ENCODE measurements at places on chromosomes 13 and 19. TPM values are rescaled to one million over a fixed set of nuclear protein-coding genes. Genes with fewer than 3 reads are reported as not detected.

GRCh38 chr13:23684647-23685046 lies 114.4 kb downstream of the TNFRSF19 start:
- no peak for DNase-seq

PLIN5 gene
- 4.5 TPM for total RNA-seq

NLRP4 gene
- total RNA-seq = not detected

KISS1R gene
- not detected for total RNA-seq

ZNF559 gene
- 7.8 TPM for total RNA-seq

DNA sequence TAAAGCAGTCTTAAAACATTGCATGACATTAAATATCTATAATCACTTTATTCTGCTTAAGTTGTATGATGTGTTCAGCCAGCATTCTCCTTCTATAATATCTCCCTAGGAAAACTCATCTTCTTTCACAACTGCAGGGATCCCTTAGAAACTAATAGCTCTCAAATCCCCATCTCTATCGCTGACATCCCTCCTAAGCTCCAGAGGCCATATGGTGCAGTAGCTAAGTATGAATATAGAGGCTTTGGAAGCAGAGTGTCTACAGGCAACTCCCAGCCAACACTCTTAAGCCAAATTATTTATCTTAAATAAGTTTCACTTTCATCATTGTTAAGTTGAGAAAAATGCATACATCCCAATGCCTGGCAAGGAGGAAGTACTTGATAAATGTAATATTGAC lies 349.5 kb upstream of the MIR17HG start:
- no peak for DNase-seq

ICAM5 gene
- total RNA-seq = 0.73 TPM

GRCh38 chr13:108056278-108056677 lies 159.1 kb downstream of the LIG4 start:
- DNase-seq = no peak

GRCh38 chr13:112643759-112644459 lies 45.9 kb upstream of the ATP11A start:
- DNase-seq = no peak

DNA sequence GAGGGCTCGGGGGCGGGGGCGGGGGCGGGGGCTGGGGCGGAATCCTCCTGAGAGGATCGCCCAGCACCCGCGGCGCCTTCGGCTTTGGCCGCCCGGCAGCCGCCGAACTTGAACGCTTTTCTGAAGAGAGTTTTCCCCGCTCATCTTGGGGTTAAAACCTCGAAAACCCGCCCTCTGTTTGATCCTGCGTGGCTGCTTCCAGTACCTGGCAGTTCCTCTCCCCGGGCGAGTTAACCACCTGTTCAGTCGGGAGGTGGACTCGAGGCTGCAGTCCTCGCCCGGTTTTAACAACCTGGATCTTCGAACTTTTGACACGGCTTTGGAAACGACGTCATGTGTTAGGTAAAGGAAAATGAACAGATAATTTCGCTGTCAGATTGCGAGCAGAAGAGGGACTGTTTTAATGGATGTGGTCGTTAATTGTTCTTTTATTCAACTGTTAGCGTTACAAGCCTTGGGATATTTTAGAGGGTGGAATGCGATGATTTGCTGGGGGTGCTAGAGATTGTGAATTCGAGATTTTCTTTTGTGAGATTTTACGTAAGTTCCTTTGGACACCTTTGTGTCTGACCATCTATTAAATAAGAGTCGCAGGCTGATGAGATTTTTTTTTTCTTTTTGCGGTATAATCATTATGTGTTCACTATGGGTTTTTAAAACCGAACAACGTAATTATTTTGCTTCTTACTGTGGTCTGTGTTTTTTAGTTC lies 1.0 kb downstream of the FNDC3A start:
- peak; percentile 88 for DNase-seq

DNA sequence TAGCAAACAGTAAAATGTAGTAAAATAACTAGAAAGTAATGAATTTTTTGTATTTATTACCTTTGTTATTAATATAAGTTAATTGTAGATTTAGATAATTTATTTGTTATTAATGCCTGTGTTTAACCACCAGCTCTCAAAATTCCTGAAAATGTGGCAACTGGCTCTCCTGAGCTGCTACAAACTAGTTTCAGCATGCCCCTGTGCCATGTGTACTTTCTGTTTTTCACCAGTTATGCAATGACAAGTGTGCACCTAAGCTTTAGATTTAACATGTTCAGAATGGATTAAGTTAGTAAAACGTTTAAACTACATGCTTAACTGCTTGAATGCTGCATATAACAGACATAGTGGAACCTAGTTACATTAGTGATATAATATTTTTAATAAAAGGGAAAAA lies 88.1 kb downstream of the POSTN start:
- no peak for DNase-seq

CCDC194 gene
- 0.54 TPM for total RNA-seq

DNA sequence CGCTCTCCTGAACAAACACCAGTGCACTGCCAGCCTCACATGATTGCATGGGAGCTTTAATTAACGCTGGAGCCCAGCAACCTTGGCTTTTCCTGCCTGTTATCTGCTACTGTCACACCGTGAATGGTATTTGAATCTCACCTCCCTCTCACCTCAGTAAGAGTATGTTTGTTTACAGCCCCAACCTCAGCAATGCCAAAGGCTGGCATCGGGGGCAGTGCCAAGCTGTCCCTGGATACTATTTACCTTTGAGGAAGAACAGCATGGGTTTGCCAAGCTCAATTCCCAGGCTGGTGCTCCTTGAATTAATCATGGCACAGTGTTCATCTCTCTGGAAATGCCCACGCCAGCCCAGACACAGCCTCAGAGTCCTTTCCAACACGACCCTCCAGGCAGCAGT lies 57.2 kb upstream of the SERPINE3 start:
- no peak for DNase-seq

DNA sequence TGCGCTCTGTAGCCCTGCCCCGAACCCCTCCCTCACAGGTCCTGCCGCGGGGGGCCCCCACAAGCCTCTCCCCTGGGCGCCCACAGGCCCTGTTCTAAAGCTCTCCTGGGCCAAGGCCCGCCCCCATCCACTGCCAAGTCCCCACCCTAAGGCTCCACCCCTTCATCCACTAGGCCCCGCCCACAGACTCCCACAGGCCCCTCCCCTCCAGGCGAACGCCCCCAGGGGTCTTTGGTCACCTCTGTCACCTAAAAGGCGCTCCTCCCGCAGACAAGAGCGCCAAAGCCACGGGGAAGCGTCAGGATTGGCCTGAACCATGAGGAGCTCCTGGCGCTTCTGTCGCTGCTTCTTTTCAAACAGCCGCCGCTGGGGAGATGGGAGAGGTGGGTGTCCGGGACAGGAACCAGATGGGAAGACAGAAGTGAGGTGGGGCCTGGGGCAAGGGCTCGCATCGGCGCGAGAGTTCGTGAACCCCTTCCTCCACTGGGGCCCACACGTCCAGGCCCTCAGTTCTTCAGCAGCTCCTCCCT lies 2.3 kb downstream of the TULP2 start:
- DNase-seq = peak; percentile 59

DNA sequence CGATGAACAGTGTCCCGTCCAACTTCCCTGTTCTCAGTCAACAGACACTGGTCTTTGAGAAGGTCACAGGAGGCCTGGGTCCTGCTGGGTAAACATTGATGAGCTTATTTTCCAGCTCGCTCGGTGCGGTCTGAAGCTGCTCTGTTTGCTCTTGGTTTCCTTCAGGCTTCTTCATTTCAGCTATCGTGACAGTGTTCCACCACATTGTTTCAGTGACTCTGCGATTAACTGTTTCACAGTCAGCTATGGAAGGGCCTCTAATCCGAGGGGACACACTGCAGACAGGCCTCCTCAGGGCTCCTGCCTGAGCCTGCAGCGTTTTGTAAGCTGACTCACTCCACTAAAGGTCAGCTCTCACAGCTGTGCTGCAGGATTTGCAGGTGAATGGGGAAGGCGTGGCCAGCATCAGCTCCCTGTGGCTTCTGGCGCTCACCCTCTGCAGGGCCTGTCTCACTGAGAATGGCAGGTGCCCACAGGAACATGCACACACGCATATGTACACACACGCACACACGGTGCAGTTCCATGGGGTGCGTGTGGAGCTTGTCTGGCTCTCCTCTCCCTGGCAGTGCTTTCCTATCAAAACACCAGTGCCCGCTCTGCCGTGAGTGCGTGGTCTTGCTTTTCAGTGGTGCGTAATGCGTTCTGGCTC lies 62.9 kb upstream of the MCF2L start:
- DNase-seq = no peak

ACP5 gene
- total RNA-seq = 24.3 TPM

- no peak for DNase-seq
Measured at GRCh38 chr19:44571830-44572580, 41.4 kb upstream of the IGSF23 start.

GRCh38 chr19:40231544-40232424 lies 5.3 kb upstream of the CCNP start:
- DNase-seq = no peak

DNA sequence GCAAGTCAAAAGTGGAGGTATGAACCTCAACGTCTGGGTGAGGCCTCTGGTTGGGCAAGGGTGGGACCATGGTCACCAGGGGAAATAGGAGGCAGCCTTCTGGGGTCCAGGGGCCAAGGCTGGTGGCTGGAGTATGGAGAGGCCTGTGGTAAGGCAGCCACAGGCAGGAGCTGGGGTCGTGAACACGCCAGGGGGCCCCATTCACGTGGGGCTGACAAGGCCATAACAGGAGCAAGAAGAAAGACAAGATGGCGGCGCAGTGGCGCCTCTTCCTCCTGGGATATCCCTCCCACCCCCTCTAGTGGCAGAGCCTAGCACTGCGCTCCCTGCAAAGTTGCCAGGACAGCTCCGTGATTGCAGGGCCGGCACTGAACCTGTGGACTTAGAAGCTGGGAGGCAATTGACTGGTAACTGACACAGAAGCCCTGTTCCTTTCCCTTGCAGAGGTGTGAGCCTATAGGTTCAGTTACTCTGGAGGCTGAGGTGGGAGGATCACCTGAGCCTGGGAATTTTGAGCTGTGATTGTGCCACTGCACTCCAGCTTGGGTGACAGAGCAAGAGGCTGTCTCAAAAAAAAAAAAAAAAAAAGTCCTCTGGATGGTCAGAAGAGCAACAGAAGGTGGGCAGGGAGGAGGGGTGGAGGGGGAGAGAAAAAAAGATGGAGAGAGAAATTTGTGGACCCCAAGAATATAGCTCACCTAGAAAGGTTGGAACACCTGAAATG lies 19.7 kb upstream of the EDDM13 start:
- peak; percentile 89 for DNase-seq

DNA sequence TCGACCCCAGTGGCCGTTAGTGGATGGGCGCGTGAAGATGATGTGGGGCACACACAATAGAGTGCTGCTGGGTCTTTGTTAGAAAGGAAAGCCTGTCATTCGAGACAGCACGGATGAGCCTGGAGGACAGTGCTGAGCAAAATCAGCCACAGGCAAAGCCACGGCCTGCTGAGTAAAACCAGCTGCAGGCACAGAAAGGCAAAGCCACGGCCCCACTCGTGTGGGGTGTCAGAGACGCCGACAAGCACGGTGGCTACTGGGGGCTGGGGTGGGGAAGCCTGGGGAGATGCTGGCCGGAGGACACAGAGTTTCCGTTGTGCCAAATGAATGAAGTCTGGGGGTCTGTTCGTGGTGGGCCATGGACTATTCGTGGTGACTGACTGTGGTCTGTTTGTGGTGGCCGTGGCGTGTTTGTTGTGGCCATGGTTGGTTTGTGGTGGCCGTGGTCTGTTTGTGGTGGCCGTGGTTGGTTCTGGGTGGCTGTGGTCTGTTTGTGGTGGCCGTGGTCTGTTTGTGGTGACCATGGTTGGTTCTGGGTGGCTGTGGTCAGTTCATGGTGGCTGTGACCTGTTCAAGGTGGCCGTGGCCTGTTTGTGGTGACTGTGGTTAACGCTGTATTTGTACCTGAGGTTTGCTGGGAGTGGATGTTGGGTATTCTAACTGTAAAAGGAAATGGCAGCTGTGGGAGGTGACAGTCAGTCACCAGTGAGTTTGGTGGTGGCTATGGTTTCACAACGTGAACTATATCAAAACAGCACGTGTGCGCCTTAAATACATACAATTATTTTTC lies 36.3 kb downstream of the MCF2L start:
- no peak for DNase-seq

- peak; percentile 59 for DNase-seq
Measured at GRCh38 chr19:47157431-47158321, 27.0 kb downstream of the SAE1 start.

DNA sequence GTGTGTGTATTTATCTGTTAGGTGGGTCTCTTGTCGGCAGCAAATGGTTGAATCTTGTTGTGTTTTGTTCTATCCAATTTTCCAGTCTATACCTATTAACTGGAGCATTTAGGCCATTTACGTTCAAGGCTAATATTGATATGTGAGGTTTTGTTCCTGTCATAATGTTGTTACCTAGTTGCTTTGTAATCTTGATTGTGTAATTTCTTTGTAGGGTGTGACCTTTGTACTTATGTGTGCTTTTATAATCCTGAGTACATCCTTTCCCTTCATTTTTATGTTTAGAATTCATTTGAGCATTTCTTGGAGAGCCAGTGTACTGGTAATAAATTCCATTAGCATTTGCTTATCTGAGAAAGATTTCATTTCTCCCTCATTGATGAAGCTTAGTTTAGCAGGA lies 83.0 kb upstream of the MIR17HG start:
- DNase-seq = no peak

GRCh38 chr13:86572115-86572514 lies 772.9 kb upstream of the SLITRK6 start:
- DNase-seq = no peak

ZNF382 gene
- 15.4 TPM for total RNA-seq

FRY gene
- 10.5 TPM for total RNA-seq

DNA sequence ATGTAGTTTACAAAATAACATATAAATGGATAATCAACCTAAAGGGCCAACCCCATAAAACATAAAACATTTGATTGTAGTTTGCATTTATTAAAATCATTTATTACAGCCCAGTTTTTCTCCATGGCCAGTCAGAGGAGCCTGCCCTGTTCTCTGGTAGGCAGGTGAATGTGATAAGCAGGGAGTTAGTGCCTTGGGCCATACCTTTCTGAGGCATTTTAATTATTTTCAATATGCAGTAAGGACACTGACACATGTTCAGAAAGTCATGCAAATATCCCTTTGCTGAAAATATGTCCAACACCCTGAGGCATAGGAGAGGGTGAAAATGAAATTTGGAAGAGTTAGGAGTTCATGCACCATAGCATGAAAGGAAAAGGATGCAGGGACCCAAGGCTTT lies 242.6 kb upstream of the EDNRB start:
- no peak for DNase-seq

LRRC25 gene
- total RNA-seq = 5.8 TPM

Measured in mucosa of descending colon (tissue), 3 donors.